Renal pelvis (tissue), 12 donors: ENCODE measurements at places on chromosomes 6 and 20. TPM values are rescaled to one million over a fixed set of nuclear protein-coding genes. Genes with fewer than 3 reads are reported as not detected.

GRCh38 chr20:50367104-50367674 lies 143.0 kb upstream of the PTPN1 start:
- DNase-seq: no peak

- DNase-seq: no peak
Observed at GRCh38 chr6:170317076-170317475, 10.5 kb downstream of the FAM120B start.

The LYRM4 gene
- polyA plus RNA-seq: 35.1 TPM

The THBS2 gene
- 10.1 TPM for polyA plus RNA-seq

DNA sequence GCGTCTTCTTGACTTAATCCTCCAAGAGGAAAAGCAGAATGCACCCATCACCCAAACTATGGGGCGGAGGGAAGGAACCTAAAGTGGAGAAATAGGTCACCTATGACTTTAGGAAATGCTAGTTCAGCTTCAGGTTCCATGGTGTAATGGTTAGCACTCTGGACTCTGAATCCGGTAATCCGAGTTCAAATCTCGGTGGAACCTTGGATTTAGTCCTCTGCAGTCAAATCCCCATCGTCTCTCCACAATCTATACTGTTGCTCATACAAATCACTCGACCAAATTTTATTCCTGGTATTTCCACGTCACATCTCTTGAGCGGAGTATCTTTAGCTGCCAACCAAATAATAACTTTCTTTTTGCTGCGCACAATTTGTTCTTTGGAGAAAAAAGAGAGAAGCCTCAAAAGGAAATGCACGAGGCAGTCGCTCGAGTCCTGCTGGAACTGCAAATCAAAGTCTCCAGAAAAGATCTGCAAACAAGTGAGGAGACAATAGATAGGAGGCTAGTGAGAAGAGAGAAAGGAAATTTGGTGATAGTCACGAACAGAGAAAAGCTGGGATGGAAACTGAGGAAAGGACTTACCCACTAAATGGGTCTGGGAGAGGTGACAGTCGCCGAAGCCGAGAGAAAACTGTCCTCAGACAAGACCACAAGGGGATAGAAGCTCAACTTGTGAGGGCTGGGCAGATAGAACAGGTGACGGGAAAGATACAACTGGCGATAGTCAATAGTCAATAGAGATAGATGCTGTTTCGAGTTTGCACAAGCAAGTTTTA lies 16.6 kb downstream of the POM121L2 start:
- no peak for DNase-seq

DNA sequence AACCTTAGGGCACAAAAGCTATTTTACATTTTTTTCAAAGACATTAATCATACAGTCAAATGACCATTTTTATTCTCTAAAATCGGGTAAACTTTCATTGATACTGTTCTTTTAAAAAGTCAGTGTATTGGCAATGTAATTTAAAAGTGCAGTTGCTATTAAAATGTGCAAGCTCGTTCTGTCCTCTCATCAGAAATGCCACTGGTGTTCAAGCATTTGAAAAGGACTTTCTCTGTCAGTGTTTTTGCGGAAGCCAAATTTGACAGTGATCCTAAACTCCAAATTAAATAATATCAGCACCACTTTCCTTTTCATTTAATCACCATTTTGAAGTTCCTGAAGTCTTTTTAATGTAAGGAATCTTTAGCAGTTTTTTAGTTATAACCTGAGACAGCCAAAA lies 69.6 kb downstream of the AFG1L start:
- DNase-seq: no peak

GRCh38 chr6:28657769-28658465 lies 132.2 kb downstream of the GPX5 start:
- no peak for DNase-seq

The FAXC gene
- 3.1 TPM for polyA plus RNA-seq

- no peak for DNase-seq
Observed at GRCh38 chr6:12657884-12658283, 58.7 kb upstream of the PHACTR1 start.

GRCh38 chr20:53168491-53168890 lies 196.3 kb downstream of the TSHZ2 start:
- no peak for DNase-seq

The OXT gene
- 1.0 TPM for polyA plus RNA-seq

The TMEM14A gene
- polyA plus RNA-seq: 42.3 TPM
